Stimulated activated CD4-positive, alpha-beta T cell treated with anti-CD3 and anti-CD28 coated beads, Interleukin-1b, Interleukin-23, amount 100 ng/mL, for 4 hours (primary cell): ENCODE measurements at places on chromosomes 5 and 9.

DNA sequence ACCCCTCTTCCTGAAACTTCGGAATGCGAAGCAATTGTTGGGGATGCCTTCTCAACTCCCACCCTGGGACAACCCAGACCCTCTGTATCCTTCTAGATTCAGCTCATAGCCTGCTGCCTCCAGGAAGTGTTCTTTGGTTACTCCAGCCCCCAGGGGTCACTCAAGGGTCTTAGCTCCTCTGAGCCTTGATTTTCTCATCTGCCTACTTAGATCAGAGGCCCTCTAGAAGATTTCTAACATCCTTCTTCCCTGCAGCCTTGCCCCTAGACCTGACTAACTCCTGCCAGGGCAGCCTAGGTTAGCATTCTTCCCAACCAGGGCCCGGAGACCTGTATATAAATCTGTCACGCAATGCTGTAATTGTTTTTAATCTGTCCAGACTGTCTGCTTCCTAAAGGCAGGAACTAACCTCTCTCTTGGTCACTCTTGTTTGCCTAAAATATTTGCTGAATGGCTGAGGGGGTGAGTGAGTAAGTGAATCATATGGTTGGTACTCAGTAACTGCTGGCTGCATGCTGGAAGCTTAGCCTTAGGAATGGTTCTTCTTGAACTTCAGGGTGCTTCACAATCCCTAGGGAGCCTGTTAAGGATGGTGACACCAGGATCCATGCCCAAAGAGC lies 8.2 kb downstream of the GALNT10 start:
- no peak for DNase-seq

GRCh38 chr5:141001446-141001843 lies 35.2 kb downstream of the PCDHAC2 start:
- no peak for DNase-seq

- DNase-seq: no peak
Measured at GRCh38 chr9:21853414-21853813, 51.0 kb downstream of the MTAP start.

DNA sequence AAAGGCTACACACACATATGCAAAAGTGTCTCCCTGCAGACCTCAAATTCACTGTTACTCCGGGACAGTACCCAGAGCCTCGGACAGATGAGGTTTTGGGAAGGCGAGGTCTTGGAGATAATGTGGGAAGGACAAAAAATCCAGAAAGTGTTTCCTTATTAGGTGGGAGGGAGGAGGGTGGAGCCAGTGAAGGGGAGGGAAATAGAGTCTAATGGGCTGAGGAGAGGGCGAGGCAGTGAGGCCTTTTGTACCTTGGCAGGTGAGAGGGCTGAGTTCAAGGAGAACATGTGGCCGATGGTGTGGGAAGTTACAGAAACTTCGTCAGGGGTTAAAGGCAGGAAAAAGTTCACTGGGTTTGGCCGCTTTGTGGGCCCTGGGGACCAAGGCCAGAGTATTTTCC lies 22.1 kb upstream of the TMEM174 start:
- DNase-seq: no peak

GRCh38 chr9:18190671-18191374 lies 283.1 kb upstream of the ADAMTSL1 start:
- no peak for DNase-seq

DNA sequence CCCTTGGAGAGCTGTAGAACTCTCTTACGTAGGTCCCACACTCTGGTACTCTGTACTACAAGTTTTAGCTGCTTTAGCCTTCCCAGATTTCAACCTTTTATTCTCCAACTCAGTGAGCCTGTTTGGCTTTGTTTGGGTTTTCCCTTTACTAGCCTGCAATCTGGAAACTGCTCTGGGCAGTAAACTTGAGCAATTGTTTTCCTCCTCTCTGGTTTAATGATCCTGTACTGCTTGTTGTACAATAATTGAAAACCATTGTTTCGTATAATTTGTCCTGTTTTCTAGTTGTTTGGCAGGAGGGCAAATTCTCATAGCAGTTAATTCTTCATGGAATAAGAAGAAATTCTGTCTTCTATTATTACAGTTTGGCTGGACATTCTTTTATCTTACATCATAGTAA lies 62.8 kb upstream of the TLX3 start:
- DNase-seq: no peak

DNA sequence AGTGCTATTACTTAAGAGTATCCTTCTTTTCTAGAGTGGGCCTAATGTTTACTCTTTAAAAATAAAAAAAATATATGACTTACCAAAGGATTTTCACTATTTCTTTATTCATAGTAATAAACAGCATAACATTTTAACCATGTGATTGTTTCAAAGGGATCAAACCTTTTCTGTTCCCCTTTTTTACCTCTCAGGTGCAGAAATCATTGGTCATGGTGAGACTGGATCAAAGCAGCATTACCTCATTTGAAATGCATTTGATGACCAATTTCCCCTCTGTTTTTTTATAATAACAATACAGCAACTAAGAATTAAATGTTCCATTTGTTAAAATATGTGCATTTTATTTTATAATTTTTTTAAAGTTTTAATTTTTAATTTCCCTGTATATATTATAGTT lies 598.0 kb upstream of the RGMB start:
- no peak for DNase-seq

DNA sequence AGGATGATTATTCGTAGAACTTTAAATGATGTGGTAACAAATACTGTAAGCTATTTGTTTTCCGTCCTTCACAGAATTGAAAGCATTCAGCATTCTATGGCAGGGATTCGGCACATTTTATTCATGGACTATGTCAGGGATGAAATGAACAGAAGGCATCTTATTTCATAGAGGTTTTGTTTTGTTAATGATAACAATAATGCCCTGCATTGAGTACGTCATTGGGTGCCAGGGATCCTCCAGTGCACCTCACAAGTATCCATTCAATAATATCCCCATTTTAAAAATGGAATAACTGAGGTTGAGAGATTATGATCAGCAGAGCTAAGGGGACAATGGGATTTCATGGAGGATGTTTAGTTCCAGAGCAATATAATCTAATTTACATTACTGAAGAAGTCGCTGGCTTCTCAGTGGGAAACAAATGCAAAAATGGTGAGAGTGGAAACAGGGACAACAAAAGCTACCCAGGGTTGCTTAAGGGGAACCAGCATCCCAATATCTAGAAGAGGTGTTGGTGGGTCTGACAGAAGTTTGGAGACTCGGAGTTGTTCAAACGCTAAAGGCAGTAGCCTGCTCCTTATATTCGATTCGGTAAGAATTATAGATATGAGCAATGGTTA lies 985.7 kb upstream of the WWC1 start:
- no peak for DNase-seq
